ENCODE measurements at places on chromosomes 16 and 17. TPM values are rescaled to one million over a fixed set of nuclear protein-coding genes. Genes with fewer than 3 reads are reported as not detected.

The SLC13A5 gene
- not detected for total RNA-seq

DNA sequence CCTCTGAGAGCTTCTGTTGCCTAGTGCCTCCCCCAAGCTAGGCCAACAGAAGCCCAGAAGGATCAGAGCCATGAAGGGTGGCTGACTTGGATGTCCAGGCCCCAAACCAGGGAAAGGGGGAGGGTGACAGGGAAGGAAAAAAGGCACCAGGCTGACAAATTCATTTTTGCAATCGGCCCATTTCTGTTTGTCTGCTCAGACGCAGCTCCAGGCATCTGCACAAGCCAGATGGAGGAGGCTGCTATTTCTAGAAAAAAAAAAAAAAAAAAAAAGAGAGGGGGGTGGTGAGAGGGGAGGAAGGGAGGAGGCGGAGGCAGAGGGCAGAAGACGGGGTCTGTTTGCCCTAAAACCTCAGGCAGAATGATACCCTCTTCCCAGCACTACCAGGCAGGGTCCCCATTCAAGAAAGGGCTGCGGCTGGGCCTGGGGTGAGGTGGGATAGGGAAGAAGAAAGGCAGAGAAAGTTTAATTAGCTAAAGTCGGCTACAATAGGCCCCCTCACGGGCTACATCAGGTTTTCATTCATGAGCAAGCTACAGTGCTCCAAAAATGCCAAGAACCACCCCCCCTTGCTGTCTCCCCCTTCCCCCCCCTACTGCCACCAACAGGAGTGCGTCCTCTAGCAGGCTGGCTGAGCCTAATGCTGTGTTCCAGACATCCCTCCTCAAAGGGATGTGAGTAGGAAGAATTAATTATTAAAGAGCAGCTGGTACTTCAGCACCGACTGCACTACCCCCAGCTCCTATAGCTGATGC is 2.4 kb downstream of the HDAC5 start:
- no peak overlapping the region for H3K4me3 ChIP-seq
- H3K27me3 ChIP-seq: no peaks in the 10 kb centered on the region

- H3K27ac ChIP-seq: no peak overlapping the region
- peaks cover 26% of the 10 kb centered on the region for H3K27me3 ChIP-seq
- no peak overlapping the region for H3K4me3 ChIP-seq
- H3K36me3 ChIP-seq: no peaks in the 10 kb centered on the region
- no peak for DNase-seq
- no peaks in the 10 kb centered on the region for H3K4me1 ChIP-seq
These were observed 36.1 kb upstream of the NACA2 start for GRCh38 chr17:61627125-61627524.

The AMDHD2 gene
- 30.5 TPM for total RNA-seq

DNA sequence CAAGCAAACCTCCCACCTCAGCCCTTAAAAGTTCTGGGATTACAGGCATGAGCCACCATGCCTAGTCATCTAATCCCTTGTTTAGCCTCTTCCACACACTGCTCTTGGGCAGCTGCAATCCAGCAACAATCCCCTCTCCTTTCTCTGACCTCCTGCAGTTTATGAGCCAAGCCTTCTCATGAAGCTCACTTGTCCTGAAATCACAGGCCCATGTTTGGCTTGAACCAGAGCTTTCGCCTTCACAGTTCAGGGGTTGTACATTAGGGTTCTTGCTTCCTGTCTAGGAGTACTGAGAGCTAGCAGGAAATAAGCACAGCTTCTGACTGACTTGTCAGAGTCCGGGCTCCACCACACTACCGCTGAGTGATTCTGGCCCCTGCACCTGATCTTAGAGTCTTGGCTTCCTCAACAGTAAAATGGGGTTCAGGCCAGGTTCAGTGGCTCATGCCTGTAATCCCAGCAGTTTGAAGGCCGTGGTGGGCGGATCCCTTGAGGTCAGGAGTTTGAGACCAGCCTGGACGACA is 16.3 kb downstream of the ERAL1 start:
- DNase-seq: peak; percentile 79
- H3K27me3 ChIP-seq: no peaks in the 10 kb centered on the region
- no peak overlapping the region for H3K4me3 ChIP-seq

GRCh38 chr17:48044851-48045250 is 3.3 kb upstream of the NFE2L1 start:
- H3K36me3 ChIP-seq: peaks cover 16% of the 10 kb centered on the region
- H3K4me1 ChIP-seq: peaks cover 19% of the 10 kb centered on the region
- no peak overlapping the region for H3K27ac ChIP-seq
- H3K4me3 ChIP-seq: no peak overlapping the region

- H3K27me3 ChIP-seq: no peaks in the 10 kb centered on the region
- H3K36me3 ChIP-seq: no peaks in the 10 kb centered on the region
- no peak for DNase-seq
- H3K4me3 ChIP-seq: peak overlapping the region; percentile 96
- H3K27ac ChIP-seq: peak overlapping the region; percentile 89
These were observed 1.5 kb downstream of the TEX2 start for GRCh38 chr17:64261417-64262145.

The CNGB1 gene
- total RNA-seq: not detected

DNA sequence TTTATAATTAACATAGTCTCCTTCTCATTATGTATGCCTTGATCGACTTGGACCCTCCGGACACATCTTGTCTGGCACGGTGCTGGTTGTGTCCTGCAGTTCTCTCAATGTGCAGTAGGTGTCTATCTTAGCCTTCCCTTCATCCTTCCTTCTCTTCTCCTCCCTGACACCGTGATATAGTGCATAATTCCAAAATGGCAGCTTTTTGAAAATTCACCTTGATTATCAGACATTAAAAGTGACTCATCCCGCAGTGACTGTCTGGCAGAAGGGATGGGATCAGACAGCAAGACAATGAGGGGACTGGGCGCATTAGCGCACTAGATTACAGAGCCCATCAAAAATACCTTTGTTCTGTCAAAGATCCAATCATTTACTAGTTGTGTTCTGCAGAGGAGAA is 70.0 kb upstream of the PMFBP1 start:
- H3K27me3 ChIP-seq: peaks cover 2% of the 10 kb centered on the region
- no peaks in the 10 kb centered on the region for H3K36me3 ChIP-seq
- H3K27ac ChIP-seq: no peak overlapping the region
- DNase-seq: no peak

- peaks cover 11% of the 10 kb centered on the region for H3K36me3 ChIP-seq
- no peak overlapping the region for H3K27ac ChIP-seq
- peaks cover 13% of the 10 kb centered on the region for H3K4me1 ChIP-seq
These were observed 23.1 kb downstream of the MIS12 start for GRCh38 chr17:5509482-5509881.

The PLEKHG4 gene
- 24.6 TPM for total RNA-seq

GRCh38 chr17:58516644-58517377 is 2.4 kb upstream of the MTMR4 start:
- no peak for DNase-seq
- H3K4me1 ChIP-seq: peaks cover 35% of the 10 kb centered on the region
- peak overlapping the region; percentile 95 for H3K27ac ChIP-seq
- no peaks in the 10 kb centered on the region for H3K27me3 ChIP-seq
- H3K4me3 ChIP-seq: peak overlapping the region; percentile 91
- H3K36me3 ChIP-seq: peaks cover 9% of the 10 kb centered on the region

The TMED6 gene
- 0.58 TPM for total RNA-seq

GRCh38 chr17:70053241-70054234 is 21.5 kb upstream of the KCNJ16 start:
- H3K27ac ChIP-seq: no peak overlapping the region
- H3K36me3 ChIP-seq: no peaks in the 10 kb centered on the region
- H3K27me3 ChIP-seq: peaks cover 5% of the 10 kb centered on the region
- DNase-seq: no peak
- H3K4me3 ChIP-seq: no peak overlapping the region

- H3K36me3 ChIP-seq: no peaks in the 10 kb centered on the region
- H3K4me1 ChIP-seq: peaks cover 6% of the 10 kb centered on the region
- H3K4me3 ChIP-seq: no peak overlapping the region
- DNase-seq: no peak
These were observed 5.9 kb downstream of the TMEM98 start for GRCh38 chr17:32933881-32934280.

- H3K36me3 ChIP-seq: peaks cover 19% of the 10 kb centered on the region
- no peak for DNase-seq
- no peak overlapping the region for H3K4me3 ChIP-seq
- H3K4me1 ChIP-seq: peaks cover 23% of the 10 kb centered on the region
- H3K27me3 ChIP-seq: no peaks in the 10 kb centered on the region
These were observed 64.3 kb downstream of the PIGL start for GRCh38 chr17:16281351-16281750.

- DNase-seq: no peak
- H3K4me1 ChIP-seq: peaks cover 31% of the 10 kb centered on the region
- H3K4me3 ChIP-seq: no peak overlapping the region
- H3K36me3 ChIP-seq: peaks cover 2% of the 10 kb centered on the region
- H3K27ac ChIP-seq: no peak overlapping the region
These were observed 46.4 kb downstream of the SLFN5 start for GRCh38 chr17:35289222-35289621.

The MTSS2 gene
- 1.1 TPM for total RNA-seq

DNA sequence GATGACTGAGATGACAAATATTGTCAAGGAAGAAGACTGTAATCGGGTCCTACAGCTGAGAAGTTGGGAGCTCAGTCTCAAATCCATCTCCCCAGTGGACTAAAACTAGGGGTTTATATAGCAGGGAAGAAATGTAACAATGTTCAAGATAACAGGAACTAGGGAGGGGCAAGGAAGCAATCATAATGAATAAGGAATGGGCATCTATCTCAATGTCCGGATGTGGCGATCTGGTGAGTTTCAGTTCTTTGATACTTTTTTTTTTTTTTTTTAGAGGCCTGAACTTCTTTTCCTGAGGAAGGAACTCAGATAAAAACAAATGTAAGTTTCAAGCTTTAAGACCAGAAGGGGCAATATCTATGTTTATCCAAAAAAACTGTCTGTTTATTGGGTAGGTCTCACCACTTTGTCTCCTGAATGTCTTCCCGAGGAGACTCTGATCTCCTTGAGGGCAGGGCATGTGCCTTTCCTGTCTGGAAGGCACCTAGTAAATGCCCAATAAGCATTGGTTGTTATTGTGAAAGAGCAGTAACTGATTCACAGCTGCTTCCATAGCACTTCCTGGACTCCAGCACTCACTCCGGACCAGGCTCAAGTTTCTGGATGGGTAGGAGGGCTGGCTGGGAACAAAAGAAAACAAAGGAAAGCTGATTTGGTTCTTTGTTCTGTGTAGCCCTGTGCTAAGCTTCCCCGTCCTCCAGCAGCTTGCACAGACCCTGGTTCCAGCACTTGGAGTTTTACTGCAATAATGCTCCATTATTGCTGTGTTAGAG is 51.9 kb downstream of the MEOX1 start:
- no peaks in the 10 kb centered on the region for H3K27me3 ChIP-seq
- DNase-seq: no peak
- H3K4me3 ChIP-seq: no peak overlapping the region

The TVP23A gene
- not detected for total RNA-seq

DNA sequence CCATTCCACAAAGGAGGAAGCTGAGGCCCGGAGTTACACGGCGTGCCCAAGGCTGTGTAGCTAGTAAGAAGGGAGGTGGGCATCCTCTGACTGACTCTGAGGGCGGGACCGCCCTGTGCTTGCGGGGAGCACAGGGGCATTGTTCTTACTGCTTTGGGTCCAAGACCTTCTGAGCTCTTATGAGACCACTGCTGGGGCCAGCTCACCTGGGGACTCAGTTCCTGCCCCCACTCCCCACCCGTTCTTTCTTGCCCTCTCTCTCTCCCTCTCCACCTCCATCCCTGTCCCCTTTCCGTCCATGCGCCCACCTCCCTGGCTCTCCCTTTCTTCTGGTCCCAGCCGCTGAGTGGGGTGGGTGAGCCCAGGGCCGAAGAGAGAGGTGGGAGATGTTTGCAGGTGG is 19.6 kb downstream of the CCR7 start:
- no peaks in the 10 kb centered on the region for H3K27me3 ChIP-seq
- H3K4me1 ChIP-seq: peaks cover 80% of the 10 kb centered on the region
- no peak overlapping the region for H3K27ac ChIP-seq

The ZNF750 gene
- not detected for total RNA-seq

- peak overlapping the region; percentile 81 for H3K27ac ChIP-seq
- DNase-seq: peak; percentile 82
- H3K27me3 ChIP-seq: no peaks in the 10 kb centered on the region
- H3K36me3 ChIP-seq: no peaks in the 10 kb centered on the region
- no peak overlapping the region for H3K4me3 ChIP-seq
- peaks cover 17% of the 10 kb centered on the region for H3K4me1 ChIP-seq
These were observed 8.1 kb upstream of the TIMP2 start for GRCh38 chr17:78933025-78933958.

DNA sequence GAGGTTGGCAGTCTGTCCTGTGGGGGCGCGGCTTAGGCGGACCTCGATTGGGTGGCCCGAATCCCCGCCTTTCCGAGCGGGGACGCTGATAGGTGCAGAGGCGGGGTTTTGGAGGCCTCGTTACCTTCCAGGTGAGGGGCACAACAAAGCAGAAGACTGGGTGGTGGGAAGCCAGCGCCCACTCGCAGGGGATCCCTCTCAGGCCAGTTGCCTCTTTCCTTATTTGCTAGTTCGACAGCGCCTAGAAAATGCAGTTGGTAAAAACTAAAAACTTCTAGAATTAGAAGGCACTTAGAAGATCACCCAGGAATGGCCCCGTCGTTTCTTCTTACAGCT is 730 bp downstream of the KAT7 start:
- peaks cover 33% of the 10 kb centered on the region for H3K36me3 ChIP-seq
- no peaks in the 10 kb centered on the region for H3K27me3 ChIP-seq
- H3K4me3 ChIP-seq: peak overlapping the region; percentile 91

DNA sequence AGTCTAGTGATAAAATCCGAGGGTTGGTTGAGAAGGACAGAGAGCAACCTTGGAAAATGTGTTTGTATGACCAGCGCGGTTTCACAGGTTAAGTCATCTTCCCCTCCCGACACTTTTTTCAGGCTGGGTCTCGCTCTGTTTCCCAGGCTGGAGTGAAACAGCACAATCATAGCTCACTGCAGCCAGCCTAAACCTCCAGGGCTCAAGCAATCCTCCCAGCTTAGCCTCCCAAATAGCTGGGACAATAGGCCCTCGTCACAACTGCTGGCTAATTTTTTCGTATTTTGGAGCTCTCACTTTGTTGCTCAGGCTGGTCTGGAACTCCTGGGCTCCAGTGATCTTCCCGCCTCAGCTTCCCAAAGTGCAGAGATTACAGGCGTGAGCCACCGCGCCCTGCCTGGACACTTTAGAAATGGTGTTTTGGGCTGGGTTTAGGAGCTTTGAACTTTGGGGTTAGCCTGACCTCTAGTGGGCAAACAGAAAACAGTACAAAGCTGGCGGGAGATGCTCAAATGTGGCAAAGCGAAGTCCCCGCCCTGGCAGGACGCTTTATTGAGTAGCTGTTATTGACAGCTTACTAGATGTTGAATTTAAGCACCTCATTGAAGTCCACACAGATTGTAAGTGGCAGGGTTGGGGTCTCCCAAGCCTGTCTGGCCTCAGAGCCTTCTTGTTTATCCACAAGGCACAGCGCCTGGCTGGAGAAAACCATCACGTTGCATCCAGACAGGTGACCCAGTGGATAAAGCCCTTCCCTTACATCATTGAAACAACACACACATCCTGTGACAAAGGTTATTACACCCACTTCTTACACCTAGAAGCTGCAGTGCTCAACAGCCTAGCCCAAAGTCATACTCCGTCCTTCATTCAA is 34.7 kb upstream of the RBBP6 start:
- H3K4me3 ChIP-seq: no peak overlapping the region
- H3K27me3 ChIP-seq: peaks cover 6% of the 10 kb centered on the region
- no peaks in the 10 kb centered on the region for H3K4me1 ChIP-seq
- H3K27ac ChIP-seq: no peak overlapping the region

GRCh38 chr16:2527071-2527783 is 4.0 kb downstream of the CEMP1 start:
- no peak overlapping the region for H3K4me3 ChIP-seq
- peaks cover 10% of the 10 kb centered on the region for H3K36me3 ChIP-seq
- no peaks in the 10 kb centered on the region for H3K27me3 ChIP-seq
- no peak overlapping the region for H3K27ac ChIP-seq
- DNase-seq: no peak

GRCh38 chr17:17563530-17563929 is 28.0 kb downstream of the PEMT start:
- H3K4me3 ChIP-seq: no peak overlapping the region
- no peak for DNase-seq
- H3K4me1 ChIP-seq: no peaks in the 10 kb centered on the region
- H3K27ac ChIP-seq: no peak overlapping the region
